ENCODE measurements at places on chromosomes 3 and 15. TPM values are rescaled to one million over a fixed set of nuclear protein-coding genes. Genes with fewer than 3 reads are reported as not detected.

DNA sequence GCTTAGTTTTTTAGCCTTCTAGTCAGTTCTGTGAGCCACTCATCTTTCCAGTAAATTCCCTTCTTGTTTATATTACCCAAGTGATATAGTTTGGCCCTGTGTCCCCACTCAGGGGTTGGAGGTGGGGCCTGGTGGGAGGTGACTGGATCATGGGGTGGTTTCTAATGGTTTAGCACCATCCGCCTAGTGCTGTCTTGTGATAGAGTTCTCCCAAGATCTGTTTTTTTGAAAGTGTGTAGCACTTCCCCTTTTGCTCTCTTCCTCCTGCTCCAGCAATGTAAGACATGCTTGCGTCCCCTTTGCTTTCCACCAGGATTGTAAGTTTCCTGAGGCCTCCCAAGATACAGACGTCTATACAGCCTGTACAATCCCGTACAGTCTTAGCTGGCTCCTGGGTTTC is 53.7 kb upstream of the INO80 start:
- no peaks in the 10 kb centered on the region for H3K36me3 ChIP-seq
- DNase-seq: no peak
- H3K27me3 ChIP-seq: peaks cover 4% of the 10 kb centered on the region
- H3K4me1 ChIP-seq: no peaks in the 10 kb centered on the region
- H3K27ac ChIP-seq: no peak overlapping the region

GRCh38 chr3:153410517-153410916 is 248.5 kb downstream of the RAP2B start:
- H3K4me3 ChIP-seq: no peak overlapping the region
- no peaks in the 10 kb centered on the region for H3K4me1 ChIP-seq
- no peaks in the 10 kb centered on the region for H3K36me3 ChIP-seq
- H3K27ac ChIP-seq: no peak overlapping the region

The GOLGA6L25 gene
- not detected for total RNA-seq

The ERICH6 gene
- total RNA-seq: not detected

Data from activated T-helper 1 cell treated with anti-CD3 and anti-CD28 coated beads, Interleukin-12 subunit alpha, Interleukin-12 subunit beta, Interleukin-2, Interleukin-4 antibody, amounts not matched to agents 30 ng/mL and 10 ng/mL and 1 ng/mL, durations not matched to agents 14 hours and 24 hours and 36 hours (primary cell).